Stimulated activated CD8-positive, alpha-beta memory T cell treated with anti-CD3 and anti-CD28 coated beads, Interleukin-4, amount 100 ng/mL, for 4 hours (primary cell): ENCODE measurements at places on chromosomes 4 and X.
A peak's percentile ranks its signal among the peaks of the same experiment; 100 is the strongest.

DNA sequence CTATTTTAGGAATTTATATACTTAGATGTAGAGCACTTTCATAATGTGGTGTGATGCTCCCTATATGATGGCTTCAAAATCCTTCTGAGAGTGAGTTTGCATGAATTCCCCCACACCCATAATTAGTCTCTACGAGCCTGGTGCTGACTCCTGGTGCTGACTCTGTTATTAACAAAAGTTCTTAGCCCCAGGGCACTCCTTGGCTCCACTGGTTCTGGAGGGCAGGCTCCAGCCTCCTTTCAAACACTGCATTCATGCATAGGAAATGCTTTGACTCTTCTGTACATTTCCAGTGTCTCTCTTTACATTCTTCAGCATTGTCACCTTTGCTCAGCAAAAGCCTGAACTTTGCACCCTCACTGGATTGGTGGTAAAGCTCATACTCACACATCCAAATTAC lies 64.0 kb downstream of the LNX1 start:
- DNase-seq = no peak

DNA sequence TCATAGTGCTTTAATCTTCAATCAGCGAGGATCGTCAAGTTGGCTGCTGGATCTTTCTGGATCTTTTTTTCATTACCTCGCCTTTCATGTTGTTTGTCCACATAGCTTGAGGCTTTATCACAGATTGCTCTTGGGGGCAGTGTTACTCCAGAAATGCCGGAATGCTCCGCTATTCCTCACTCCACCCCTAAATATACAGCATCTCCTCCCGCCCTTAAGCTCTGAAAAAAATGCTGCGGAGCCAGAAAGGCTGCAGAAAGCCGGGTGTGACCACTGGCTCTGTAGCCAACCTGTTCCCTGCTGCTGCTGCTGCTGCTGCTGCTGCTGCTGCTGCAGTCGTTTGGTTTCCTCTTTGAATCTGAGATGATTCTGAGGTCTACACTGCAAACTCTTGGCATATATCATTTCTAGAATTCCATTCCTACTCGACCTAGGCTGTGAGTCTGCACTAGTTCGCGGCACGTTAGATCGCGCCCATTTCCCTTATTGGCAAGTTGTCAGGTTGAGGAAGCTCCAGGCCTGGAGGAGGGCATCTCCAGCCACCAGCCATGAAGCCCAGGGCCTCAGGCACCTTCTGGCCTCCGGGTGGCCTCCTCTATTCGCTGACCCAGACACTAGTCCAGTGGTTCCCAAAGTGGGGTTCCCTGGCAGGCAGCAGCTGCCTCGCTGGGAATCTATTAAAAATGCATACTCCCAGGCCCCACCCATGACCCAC lies 34.2 kb downstream of the WDR13 start:
- DNase-seq = peak; percentile 29

GRCh38 chr4:24594887-24595286 lies 10.5 kb upstream of the DHX15 start:
- DNase-seq = no peak

GRCh38 chr4:146592019-146592418 lies 46.7 kb upstream of the POU4F2 start:
- DNase-seq = no peak

DNA sequence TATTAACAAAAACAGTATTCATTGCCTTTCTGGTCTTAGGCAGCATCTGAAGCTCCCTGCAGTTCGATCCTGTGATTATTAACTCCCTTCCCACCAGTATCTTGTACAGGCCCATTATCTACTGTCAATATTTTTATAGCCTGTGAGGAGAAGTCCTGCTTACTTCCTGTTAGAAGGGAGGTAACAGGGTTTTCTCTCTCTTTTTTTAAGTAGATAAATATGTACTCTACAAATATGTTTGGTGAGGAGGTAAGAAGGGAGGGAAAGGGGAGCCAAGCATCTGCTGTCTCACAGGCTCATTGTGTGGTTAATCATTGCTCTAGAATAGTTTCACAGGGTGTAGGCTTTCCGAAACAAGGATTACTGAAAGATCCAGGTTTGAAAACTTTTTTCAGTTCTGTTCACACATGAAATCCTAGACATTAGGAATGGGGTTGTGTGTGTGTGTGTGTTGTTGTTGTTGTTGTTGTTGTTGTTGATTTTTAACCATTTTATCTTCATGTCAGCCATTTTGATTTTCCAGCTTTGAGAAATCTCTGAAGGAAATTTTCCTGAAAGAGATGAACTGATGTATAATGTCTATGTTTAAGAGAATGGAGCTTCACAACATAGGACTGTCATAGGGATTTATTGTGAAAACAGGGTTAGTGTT lies 14.2 kb downstream of the ATOH1 start:
- DNase-seq = no peak

GRCh38 chrX:136687457-136687856 lies 39.5 kb downstream of the CD40LG start:
- DNase-seq = no peak

DNA sequence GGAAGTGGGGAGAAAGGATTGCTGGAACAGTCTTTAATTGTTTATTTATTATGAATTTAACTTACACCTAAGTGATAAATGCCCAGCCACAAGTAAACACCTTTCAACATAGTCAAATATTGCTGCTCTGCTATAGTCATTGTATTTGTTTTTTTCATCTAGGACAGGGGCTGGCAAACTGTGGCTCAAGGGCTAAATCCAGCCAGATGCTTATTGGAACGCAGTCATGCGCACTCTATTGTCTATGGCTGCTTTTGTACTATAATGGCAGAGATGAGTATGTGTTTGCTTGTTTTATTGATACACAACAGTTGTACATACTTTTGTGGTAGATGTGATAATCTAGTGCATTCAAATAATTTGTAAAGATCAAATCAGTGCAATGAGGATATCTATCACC lies 95.3 kb downstream of the ZAR1 start:
- no peak for DNase-seq

DNA sequence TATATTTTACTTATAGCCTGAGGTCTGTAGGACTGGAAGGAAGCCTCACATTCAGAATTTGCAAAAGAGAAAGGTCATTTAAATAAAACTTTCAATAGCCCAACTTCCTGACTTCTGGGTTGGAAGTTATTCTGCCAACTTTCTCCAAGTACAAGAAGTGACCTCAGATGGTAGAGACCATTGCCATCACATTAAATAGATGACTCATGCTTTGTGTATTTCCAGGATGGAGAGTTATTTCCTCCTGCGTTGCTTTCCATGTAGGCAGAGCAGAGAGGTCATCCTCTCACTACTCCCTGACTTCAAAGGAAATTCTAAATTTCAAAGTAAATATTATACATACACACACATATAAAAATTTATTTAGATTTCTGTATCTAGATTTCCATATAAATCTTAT lies 73.0 kb upstream of the NR3C2 start:
- DNase-seq = no peak

- no peak for DNase-seq
These were observed 724 bp downstream of the THOC2 start for GRCh38 chrX:123731987-123732669.

DNA sequence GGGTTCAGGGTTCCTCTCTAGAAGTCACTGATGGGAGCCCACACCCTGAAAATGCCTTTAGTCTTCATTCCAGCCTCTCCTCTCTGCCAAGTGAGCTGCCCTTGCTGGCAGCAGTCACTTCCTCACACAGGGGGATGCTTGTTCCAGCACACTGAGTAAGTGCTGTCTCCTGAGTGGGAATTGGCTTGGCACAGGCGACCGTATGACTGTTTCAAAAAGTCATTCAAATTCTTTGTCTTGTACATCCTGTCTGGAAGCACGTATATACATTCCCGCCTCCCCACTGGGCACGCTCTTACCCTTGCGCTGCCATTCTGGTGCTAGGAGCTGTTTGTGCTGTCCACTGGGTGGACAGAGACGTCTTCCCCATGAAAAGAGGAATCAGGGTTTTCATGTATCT lies 40.2 kb upstream of the CD99 start:
- no peak for DNase-seq

GRCh38 chr4:64781737-64782326 lies 372.6 kb upstream of the TECRL start:
- no peak for DNase-seq

DNA sequence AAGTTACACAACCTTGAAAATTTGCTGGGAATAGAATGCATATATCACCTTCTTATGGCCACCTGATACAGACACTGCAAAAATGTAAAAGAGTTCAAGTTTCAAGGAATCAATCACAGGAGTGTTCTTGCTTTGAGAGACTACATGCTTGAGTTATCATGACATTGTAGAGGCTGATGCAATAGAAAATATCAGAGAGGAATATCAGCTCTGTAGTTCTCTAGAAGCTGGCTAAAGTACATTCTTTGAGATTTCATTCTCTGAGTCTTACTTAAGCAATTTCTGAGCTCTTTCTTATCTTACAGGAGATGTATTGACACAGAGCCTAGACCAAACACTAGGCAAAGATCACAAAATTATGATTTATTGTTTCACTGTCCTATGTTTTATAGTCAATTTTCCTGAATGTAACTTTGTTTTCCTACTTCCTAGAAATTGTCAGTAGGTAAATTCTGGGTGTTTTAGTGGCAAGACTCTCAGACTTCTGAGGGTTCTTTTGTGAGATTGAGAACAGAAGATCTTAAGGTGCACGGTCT lies 152.1 kb upstream of the HPGD start:
- DNase-seq = no peak

DNA sequence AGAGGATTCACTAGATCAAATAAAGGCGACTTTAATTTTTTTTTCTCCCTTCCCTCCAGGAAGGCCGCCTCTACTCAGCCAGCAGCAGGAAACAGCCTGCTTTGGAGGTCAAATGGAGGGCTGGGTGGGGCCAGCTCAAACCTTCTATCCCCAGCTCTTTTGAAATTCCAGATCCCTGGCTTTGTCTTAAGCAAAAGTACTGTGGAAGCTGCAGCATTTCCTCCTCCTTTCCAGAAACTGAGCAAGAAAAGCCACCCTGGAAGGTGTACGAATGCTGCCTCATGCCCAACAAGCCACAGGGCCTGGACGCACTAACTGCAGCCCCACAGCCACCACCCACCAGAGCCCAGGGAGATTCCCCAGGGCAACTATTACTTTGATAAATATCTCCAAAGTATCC lies 55.1 kb upstream of the ZCCHC13 start:
- no peak for DNase-seq

- DNase-seq = no peak
These were observed 65.6 kb downstream of the SYNPO2 start for GRCh38 chr4:118954246-118954645.

GRCh38 chr4:6668391-6668790 lies 25.3 kb upstream of the S100P start:
- no peak for DNase-seq

GRCh38 chrX:42664680-42665079 lies 113.3 kb downstream of the PPP1R2C start:
- DNase-seq = no peak
